ENCODE measurements at places on chromosomes 1 and 21.

DNA sequence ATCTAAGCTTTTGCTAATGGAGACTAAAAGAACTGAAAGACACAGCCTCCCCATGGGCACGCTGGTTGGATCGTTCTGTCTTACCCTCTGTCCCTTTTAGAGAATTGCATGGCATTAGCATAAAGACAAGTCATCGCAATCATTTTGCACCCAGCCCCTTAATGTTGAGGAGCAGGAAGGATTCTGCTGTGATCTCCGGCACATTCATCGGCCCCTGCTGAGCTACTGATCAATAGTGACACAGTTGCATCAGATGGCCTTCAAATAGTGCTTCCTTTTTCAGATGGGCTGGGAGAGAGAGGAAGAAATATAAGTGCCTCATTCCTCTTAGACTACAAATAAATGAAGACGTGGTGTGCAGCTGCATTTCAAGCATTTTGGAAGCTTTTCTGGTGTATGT is 75.4 kb downstream of the NOS1AP start:
- no peak for DNase-seq

DNA sequence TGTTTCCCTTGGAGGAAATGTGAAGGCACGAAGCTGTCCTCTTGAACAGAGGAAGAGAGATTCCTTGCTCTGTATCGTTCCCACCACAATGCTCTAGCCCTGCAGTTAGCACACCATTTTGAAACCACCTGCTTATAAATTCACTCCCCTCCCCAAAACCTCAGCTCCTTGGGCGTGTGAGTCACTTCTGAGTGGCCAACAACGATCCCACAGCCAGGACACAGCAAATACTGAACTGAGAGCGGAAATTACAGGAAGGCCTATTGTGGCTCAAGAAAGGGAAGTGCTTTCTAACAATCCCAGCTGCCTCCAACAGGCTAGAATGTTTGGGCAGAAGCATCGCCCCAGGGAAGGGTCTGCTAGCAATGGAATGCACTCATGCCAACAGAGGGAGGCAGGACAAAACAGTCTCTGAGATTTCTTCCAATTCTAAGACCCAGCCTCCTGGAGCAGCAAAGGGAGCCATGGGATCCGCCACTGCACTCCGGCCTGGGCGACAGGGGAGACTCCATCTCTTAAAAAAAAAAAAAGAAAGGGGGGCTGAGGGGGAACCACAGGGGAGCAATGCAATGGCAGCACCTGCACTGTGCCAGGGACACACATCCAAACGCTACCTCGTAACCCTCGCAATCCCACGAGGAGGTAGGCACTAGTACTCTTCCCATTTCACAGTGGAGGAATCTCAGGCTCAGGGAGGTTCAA is 1.9 kb downstream of the TMEM53 start:
- no peak for DNase-seq

GRCh38 chr1:151238467-151238739 is 16.1 kb upstream of the PSMD4 start:
- DNase-seq = no peak

DNA sequence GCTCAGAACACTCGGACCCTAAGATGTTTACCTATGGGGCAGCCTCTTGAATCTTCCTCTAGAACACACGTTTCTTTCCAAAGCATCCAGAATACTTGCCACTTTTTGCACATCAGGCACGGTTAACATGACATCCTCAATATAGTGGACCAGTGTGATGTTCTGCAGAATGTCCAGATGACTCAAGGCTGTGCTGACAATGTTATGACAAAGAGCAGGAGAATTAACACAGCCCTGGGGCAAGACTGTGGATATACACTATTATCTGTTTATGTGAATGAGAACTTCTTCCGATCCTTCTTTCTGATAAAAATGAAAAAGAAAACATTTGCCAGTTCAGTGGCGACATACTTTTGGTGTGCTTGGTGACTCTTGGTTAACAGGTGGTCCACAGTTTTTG is 154.3 kb downstream of the PDE4B start:
- DNase-seq = no peak

DNA sequence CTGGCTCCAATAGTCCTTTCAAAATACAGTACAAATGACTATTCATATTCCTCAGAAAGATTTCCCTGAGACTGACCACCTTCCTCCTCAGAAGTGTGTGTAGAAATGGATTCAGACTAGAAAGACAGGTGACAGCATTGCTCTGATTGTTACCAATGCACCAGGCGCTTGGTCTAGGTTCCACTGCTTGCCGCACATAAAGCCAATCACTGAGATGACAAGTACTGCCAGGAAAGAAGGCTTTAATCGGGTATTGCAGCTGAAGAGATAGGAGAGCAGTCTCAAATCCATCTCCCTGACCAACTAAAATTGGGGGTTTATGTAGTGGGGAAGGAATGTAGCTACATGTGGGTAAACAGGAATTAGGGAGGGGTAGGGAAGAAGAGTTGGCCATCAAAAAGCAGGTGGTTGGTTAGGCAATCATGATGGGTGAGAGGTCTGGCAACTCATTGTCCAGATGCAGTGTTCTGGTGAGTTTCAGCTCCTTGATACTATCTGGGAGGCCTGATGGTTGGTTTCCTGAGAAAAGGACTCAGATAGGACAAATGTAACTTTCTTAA is 98.0 kb downstream of the KCNH1 start:
- no peak for DNase-seq

- no peak for DNase-seq
These were observed at the start of gene LRRN2 for GRCh38 chr1:204685236-204686006. LRRN2 (minus strand) TSS chr1:204685738; CDS start chr1:204619992, 65,746 bp downstream.

DNA sequence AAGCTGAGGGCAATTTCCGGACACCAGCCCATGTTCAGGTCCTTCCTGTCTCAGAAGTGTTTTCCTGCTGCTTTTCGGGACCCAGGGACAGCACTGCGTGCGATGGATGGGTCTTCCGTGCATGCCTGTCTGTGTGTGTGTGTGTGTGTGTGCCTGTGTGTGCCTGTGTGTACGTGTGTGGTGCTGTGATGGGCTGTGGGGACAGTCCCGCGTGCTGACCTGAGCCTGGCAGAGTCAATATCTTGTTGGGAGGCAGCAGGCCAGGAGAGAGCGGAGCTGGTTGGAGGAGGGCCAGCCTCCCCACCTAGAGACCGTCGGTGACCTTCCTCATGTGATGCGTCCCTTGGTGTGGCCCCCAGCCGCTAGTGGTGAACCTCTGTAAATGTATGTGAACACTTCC is 13.7 kb downstream of the SKI start:
- no peak for DNase-seq

- no peak for DNase-seq
These were observed 85.5 kb downstream of the PLPPR5 start for GRCh38 chr1:98919211-98919610.

DNA sequence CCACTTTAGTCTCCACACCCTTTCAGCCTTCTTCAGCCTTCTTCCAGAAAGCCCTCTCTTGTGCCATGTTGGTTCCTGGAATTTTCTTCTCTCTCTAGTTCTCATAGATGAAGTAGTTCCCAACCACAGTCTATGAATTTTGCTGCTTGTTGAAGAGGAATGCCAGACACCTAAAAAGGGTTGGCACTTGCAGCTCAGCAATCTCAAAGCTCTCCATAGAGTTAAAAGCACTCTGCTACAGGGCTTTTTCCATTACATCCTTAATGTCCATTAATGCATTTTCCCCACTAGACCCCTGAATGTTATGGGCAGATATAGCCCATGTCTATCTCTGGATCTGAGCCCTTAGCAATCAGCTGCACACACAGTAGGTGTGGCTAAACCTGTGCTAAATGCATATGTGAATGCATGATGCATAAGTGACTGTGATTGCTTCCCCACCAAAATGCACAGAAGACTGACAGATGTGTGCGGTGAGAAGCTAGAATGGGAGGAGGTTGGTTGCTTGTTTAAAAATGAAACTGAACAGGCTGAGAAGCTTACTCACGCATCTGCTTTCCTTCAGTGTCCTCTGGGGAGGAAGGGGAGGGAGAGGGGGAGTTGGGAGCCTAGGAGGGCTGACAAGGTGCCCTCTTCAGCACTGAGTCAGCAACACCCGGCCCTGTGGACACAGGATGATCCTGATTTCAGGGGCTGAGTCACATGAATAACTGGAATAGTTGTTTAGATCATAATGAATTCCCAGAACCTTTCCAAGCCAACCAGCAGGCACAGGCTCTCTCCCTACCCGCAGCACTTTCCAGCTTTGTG is 146.1 kb upstream of the FGGY start:
- no peak for DNase-seq

GRCh38 chr1:59502009-59502691 is 205.3 kb downstream of the FGGY start:
- no peak for DNase-seq

GRCh38 chr1:38079019-38079418 is 32.4 kb upstream of the POU3F1 start:
- no peak for DNase-seq

- DNase-seq = peak; percentile 20
These were observed 78.9 kb upstream of the AK4 start for GRCh38 chr1:65069011-65069565.

GRCh38 chr1:166156674-166157073 is 10.1 kb downstream of the FAM78B start:
- DNase-seq = no peak

DNA sequence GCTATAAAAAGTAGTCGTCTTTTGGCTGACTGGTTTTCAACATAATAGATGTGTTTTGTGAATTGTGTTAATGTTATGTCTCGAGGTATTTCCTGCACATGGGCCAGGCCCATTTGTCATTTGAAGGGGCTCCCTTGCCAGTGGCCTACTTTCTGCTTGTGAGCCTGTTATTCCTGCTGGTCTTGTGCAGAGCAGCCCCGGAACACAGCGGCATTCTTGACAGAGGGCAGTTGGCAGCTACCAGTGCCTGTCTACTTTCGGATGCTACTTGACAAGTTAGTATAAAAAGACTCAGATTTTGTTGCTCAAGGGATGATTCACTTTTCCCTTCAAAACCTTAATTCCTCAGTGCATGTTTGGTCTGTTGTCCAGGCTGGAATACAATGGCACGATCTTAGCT is 28.5 kb downstream of the PGM1 start:
- DNase-seq = no peak

GRCh38 chr1:23566304-23566703 is 7.0 kb upstream of the ID3 start:
- no peak for DNase-seq

GRCh38 chr1:87989346-87989745 is 660.7 kb downstream of the LMO4 start:
- DNase-seq = no peak

All from activated naive CD4-positive, alpha-beta T cell (primary cell).